ENCODE measurements at places on chromosomes 16 and 17. TPM values are rescaled to one million over a fixed set of nuclear protein-coding genes. Genes with fewer than 3 reads are reported as not detected.

GRCh38 chr17:83080579-83080857 lies 1.1 kb downstream of the METRNL start:
- DNase-seq: no peak

DNA sequence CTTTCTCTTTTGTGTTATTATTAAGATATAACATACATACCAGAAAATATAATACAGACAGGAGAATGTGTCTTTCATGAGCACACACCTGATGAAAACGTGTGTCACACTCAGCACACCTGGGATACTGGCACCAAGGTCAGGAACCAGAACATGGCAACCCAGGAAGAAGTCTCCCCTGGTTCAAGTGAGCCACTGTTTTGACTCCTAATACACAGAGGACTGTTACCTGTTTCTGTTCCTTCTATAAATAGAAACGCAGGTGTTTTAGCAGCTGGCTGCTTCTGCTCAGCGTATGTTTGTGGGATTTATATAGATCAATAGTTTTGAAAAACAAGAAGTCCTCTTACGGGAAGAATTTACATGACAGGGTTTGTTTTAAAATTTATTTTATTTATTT lies 3.5 kb downstream of the SEC14L1 start:
- no peak for DNase-seq

GRCh38 chr17:82030470-82031302 lies 792 bp upstream of the RAC3 start:
- DNase-seq: peak; percentile 79

DNA sequence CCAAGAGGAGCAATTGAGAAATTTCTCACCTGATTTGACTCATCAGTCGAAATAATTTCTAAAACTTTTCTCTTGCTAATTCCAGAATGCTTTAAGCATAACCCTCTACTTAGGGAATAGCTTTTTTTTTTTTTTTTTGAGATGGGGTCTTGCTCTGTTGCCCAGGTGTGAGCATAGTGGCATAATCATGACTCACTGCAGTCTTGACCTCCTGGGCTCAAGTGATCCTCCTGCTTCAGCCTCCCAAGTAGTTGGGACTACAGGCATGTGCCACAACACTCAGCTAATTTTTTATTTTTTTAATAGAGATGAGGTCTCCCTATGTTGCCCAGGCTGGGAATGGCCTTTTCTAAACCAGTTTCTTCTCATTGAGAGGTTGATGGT lies 13.7 kb upstream of the NFATC3 start:
- no peak for DNase-seq

GRCh38 chr16:82580298-82580890 lies 46.4 kb upstream of the CDH13 start:
- no peak for DNase-seq

GRCh38 chr16:24976971-24977677 lies 38.0 kb downstream of the ARHGAP17 start:
- DNase-seq: no peak

- DNase-seq: no peak
Measured at GRCh38 chr16:16099320-16099719, 124.0 kb downstream of the ABCC6 start.

DNA sequence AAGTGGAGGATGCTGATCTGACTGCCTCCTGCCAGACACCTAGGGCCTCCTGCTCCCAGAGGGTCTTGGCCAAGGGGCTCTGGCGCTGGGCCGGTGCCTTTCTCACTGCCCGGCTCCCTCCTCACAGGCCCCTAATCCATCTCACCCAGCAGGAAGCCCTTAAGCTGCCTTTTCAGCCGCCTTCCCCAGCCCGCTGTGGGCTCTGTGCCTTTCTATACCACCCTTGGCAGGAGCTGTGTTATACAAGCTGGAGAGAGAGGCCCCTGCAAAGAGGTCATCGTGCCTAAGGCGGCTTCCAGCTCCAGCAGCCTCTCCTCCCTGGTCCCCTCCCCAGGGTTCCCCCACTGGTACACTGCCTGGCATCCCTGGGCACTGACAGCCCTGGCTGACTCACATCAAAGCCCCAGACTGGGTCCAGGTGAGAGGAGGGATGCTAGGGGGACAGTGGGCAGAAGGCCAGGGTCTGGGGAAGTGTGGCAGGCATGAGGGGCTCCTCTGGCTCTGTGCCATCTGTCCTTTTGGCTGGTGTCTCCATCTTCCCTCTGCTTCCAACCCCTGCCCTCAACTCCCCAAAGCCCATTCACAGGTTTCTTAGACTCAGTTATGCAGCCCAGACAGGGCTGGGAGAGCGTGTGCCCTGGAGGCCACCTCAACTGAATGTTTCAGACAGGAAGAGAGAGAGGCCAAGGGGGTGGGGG lies 15.3 kb upstream of the FZD2 start:
- no peak for DNase-seq

Gene DPEP1
- total RNA-seq: not detected

Gene CES5A
- not detected for total RNA-seq

Gene BEAN1
- not detected for total RNA-seq

Gene CES1
- total RNA-seq: not detected

Gene TP53
- total RNA-seq: 26.4 TPM

Gene MYH1
- not detected for total RNA-seq

Gene CD300LG
- total RNA-seq: not detected

Gene AANAT
- not detected for total RNA-seq

Gene ZG16B
- total RNA-seq: 0.54 TPM

Data from IMR-90 (cell line).